ENCODE measurements at places on chromosomes 13 and 19.

DNA sequence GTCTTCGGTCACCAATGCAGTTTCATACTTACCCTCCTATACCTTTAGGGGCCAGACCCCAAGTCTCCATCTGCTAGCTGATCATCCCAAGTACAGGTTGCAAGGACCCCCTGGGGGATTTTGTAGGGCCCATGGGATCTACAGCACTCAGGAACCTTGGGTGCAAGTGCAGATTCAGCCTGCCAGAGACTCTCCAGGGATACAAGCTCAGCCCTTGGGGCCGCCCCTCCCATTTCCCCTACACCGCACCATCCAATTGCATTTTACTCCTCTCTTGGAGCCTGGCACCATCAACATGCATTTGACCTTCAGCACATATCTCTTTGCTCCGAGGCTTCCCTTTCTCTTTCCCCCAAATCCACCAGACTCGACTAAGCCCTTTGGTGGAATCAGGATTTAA is 154.7 kb upstream of the ZNF536 start:
- DNase-seq, result no peak

DNA sequence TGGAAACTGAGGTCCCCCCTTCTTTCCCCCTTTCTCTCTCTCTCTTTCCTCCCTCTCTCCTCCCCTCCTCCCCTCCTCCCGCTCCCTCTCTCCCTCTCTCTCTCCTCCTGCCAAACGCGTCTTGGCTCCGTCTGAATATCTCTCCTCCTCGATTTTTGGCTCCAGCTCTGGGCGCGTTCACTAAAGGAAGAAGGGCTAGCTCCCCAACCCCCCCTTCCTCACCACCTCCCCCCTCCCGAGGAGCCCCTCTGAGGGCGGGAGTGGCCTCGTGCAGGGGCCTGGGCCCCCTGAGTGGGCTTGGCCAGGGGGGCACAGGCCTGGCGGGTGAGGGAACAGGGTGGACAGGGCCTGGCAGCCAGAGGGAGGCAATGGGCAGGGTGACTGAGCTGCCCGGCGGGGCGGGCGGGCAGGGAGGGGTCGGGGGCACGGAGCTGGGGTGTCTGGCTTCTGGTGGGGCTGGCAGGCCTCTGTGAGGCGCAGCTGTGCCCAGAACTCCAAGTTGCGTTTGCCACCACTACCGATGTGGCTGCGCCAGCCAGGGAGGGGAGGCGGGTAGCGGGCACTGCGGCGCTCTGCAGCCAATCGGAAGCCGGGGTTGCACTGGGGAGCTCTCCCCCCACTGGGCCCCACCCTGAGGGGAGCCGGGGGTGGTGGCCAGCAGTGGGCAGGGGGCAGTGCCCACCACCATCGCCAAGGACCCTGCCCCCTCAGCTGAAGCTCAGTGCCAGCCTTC is 7.1 kb downstream of the NFIX start:
- DNase-seq, result no peak

DNA sequence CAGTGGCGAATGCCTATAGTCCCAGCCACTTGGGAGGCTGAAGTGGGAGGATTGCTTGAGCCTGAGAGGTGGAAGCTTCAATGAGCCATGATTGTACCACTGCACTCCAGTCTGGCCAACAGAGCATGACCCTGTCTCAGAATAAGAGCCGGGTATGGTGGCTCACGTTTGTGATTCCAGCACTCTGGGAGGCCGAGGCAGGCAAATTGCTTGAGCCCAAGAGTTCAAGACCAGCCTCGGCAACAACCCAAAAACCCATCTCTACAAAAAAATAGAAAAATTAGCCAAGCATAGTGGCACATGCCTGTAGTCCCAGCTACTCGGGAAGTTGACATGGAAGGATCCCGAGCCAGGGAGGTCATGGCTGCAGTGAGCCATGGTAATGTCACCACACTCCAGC is 5.3 kb upstream of the NECTIN2 start:
- DNase-seq, result no peak

GRCh38 chr13:58908019-58908679 is 1255.6 kb downstream of the DIAPH3 start:
- no peak for DNase-seq

GRCh38 chr19:7916955-7917266 is 2.3 kb downstream of the TGFBR3L start:
- no peak for DNase-seq

DNA sequence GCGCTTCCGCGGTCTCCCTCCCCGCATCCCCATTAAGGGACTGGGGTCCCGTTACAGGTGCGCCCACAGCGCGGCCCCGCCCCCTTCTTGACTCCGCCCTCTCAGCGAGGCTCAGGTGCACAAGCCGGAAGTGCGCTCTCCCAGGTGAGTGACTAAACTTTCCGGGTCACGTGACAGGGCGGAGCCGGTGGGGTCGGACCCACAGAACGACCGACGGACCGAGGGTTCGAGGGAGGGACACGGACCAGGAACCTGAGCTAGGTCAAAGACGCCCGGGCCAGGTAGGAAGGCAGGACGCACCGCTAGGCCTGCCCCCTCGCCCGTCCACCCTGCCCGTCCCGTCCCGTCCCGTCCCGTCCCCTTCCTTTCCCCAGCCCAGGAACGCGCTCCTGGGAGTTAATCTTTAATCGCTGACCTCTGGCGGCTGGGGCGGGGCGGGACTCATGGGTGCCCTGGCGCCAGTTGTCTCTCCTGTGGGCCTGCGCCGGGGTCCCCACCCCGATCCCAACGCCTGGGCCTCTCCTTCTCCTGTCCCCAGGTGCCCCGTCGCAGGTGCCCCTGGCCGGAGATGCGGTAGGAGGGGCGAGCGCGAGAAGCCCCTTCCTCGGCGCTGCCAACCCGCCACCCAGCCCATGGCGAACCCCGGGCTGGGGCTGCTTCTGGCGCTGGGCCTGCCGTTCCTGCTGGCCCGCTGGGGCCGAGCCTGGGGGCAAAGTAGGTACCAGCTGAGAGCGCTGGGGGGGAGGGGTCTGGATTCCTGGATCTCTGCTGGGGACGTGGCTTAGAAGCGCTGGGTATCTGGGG is at the start of gene CRB3:
CRB3 (plus strand) TSS at position 202 of the 804 bp plus-strand sequence; CDS start at position 633, 431 bp downstream.
- DNase-seq, result no peak

DNA sequence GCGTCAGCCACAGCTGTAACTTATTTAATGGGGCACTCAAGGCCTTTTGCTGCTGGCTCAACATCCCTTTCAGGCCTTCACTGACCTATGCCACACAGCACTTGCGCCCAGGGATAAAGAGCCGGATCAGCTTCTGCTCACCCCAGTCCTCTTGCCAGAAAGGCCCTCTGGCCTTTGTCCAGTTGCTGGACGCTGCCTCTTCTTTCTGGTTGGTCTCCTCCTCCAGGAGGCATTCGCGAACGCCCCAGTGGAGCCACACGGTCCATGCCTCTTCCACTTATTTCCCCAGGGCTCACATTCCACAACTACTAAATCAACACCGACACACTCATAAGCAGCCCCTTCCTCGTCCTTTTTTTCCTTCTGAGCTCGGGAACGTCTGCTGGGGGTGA is 3.7 kb upstream of the ZNF329 start:
- DNase-seq, result no peak

GRCh38 chr13:42991898-42992763 is at the start of gene EPSTI1:
EPSTI1 (minus strand) TSS chr13:42992241; CDS start chr13:42992165, 76 bp downstream.
- DNase-seq, result no peak

- DNase-seq, result no peak
These were observed 58.0 kb downstream of the USPL1 start for GRCh38 chr13:30675717-30676116.

DNA sequence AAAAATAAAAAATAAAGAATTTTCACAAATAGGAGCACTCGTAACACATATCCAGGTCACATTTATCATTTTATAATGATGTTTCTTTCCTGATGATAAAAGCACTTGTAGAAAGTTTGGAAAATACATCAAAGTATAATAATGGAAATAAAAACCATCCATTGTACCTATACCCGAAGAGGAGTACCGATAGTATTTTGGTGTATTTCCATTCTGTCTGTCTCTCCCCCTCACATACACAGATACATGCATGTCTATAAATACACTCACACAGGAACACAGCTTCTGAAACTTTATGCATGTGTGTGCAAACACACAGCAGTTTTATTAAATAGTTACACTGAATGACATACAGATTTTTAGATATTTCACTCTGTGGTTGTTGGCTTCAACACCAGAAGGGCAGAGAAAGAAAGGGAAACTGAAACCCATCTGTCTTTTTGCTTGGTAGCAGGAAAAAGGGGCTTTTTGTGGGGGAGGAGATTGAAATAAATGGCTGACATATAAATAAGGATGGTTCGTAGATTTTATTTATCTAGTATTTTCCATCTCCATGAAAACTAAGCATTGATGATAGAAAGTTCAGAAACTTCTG is 114.8 kb downstream of the LRCH1 start:
- DNase-seq, result no peak

GRCh38 chr13:112910616-112911280 is 58.3 kb upstream of the MCF2L start:
- no peak for DNase-seq

DNA sequence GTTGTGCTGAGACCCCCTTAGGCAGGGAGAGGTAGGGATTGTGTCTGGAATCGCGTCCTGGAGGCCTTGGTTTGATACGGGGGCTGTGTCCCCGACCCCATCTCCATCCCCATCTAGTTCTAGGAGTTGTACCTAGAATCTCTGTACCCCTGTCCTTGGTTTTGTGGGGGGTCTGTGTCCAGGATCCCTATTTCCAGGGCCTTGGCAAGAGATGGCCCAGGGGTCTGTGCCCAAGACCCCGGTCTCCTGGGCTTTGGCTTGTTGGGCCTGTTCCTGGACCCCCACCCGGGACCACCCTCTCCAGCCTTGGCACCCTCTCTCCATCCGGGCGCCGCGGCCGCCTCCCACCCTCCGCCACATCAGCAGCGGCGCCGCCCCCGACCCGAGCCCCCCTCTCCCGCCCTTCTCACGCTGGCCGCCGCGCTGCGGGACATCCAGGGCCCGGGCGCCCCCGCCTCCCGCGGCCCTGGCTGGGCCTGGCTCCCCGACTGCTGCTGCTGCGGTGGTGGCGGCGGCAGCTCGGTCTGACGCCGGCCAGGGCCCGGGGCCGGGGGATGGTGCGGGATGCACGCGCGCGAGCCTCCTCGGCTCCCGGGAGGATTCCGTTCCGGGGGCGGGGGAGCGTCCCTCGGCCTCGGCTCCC is at the start of gene NUMBL:
NUMBL (minus strand) TSS at position 602 of the 643 bp plus-strand sequence; CDS start at position 434, 168 bp downstream.
- DNase-seq, result no peak

DNA sequence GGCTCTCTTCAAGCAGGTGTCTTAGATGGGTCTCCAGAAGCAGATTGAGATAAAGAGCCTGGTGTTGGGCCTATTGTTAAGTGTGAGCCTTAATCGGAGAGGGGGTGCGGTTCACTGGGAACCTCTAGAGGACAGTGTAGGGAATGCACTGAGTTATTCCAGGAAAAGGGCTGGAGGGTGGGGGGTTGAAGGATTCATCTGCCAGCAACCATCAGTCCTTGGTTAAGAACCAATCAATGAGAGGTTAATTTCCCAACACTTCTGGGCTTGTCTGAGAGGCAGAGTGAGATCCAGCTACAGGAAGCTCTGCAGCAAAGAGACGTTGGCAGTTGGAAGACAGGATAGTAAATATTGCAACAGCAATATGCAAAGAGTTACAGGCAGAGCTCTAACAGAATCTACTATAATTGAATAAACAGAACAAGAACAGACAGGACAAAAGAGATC is 28.7 kb downstream of the CYP4F2 start:
- DNase-seq, result no peak

DNA sequence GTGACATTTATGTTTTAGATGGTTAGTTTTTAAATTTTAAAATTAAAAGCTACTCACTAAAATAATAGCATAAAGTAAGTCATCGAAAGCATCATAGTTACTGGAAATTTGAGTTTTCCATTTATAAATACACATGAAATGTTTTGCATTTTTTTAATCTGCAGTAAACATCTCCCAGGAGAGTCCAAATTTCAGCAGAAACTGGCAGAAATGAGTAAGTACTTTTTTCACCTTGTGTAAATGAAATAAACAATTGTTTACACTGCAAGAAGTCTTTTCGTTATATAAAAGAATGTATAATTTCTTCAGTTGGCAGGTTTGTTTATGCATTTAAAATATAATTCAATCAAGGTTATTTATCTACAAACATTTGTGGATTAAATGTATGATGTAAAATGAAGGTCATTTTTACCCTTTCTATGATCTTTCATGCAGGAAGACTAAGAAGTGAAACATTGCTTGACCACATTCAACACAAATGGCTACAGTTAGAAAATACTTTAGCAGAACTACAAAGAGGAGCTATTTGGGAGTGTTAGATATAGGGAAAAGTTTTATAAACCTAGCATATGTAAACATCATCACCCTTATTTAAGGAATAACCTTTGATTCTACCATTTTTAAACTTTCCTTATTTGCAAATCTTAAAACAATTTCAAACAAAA is 55.6 kb downstream of the RCBTB2 start:
- no peak for DNase-seq

GRCh38 chr19:46489445-46490272 is 6.0 kb downstream of the PNMA8B start:
- no peak for DNase-seq

- DNase-seq, result no peak
These were observed 9.6 kb upstream of the NOTCH3 start for GRCh38 chr19:15210323-15210781.

DNA sequence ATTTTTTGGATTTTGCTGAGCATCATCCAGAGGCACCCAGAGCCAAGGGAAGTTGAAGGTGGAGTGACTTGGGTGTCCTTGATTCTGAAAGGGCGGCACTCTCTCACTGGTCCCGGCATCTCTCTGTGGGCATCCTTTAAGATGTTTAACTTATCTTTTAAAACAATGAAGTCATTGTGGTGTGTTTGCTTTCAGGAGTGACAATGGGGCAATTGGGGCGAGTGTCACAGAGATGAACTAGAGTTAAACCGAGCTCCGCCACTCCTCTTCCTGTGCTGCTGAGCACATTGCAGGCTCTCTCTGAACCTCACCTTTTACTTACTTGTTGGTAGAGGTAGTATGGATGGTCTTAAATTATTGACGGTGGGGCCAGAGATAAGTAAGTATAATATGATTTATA is 295.7 kb downstream of the MYO16 start:
- no peak for DNase-seq

- no peak for DNase-seq
These were observed 116.9 kb upstream of the EDNRB start for GRCh38 chr13:78035500-78035899.

DNA sequence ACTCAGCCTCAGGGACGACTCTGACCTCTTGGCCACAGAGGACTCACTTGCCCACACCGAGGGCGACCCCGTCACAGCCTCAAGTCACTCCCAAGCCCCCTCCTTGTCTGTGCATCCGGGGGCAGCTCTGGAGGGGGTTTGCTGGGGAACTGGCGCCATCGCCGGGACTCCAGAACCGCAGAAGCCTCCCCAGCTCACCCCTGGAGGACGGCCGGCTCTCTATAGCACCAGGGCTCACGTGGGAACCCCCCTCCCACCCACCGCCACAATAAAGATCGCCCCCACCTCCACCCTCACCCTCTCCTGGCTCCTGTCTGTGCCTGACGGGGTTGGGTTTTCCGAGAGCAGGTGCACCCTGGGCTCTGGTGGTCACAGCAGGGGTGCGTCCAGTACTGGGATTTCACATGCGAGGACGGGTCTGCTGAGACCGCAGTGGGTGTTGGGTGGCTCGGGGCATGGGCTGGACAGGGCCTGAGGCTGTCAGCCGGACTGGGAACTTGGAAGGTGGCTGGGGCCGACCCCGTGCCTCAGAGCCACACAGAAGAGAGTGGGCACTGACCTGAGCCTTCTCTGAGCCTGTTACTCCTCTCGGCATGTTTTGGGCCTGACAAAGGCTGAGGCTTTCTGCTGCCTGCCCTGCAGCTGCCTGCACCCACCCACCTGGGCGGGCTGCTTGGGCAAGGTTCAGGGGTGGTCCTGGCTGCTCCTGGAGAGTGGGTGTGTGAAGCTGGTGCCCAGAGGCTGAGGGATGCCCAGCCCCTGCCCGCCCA is 6.3 kb upstream of the HCN2 start:
- no peak for DNase-seq

All from NCI-H2081 treated with DMSO at 0.1 percent for 48 hours (cell line).